ENCODE measurements at places on chromosomes 3 and 15. TPM values are rescaled to one million over a fixed set of nuclear protein-coding genes. Genes with fewer than 3 reads are reported as not detected.

The FYTTD1 gene
- 21.0 TPM for total RNA-seq

The ARPP19 gene
- total RNA-seq = 104 TPM

The MORC1 gene
- not detected for total RNA-seq

The PRR20G gene
- not detected for total RNA-seq

The CCNDBP1 gene
- total RNA-seq = 54.5 TPM

The CA12 gene
- total RNA-seq = 19.7 TPM

The SI gene
- not detected for total RNA-seq

The ZNF774 gene
- 1.1 TPM for total RNA-seq

The VPS8 gene
- total RNA-seq = 16.7 TPM

The NDUFB5 gene
- total RNA-seq = 103 TPM

The TM4SF4 gene
- total RNA-seq = 0.29 TPM

The GOLGA8M gene
- total RNA-seq = 0.06 TPM

The RASL12 gene
- not detected for total RNA-seq

The IL16 gene
- total RNA-seq = 0.12 TPM

The POPDC2 gene
- 0.06 TPM for total RNA-seq

The TMC3 gene
- not detected for total RNA-seq

Measured in epithelial cell of proximal tubule (primary cell).